ENCODE measurements at places on chromosomes 6 and 20.

GRCh38 chr20:24766826-24767622, 182.0 kb upstream of the CST7 start:
- DNase-seq, result no peak

DNA sequence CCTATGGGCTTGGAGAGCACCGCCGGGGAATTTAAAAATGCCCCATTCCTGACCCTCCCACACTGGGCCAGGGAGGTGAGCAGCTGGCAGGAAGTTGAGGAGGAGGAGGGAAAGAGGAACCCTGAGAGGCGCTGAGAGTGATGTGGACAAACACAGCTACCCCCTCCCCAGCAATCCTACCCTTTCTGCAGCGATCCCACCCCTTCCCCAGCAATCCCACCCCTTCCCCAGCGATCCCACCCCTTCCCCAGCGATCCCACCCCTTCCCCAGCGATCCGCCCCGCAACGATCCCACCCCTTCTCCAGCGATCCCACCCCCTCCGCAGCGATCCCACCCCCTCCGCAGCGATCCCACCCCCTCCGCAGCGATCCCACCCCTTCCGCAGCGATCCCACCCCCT, 111.6 kb downstream of the SYCP2 start:
- no peak for DNase-seq

DNA sequence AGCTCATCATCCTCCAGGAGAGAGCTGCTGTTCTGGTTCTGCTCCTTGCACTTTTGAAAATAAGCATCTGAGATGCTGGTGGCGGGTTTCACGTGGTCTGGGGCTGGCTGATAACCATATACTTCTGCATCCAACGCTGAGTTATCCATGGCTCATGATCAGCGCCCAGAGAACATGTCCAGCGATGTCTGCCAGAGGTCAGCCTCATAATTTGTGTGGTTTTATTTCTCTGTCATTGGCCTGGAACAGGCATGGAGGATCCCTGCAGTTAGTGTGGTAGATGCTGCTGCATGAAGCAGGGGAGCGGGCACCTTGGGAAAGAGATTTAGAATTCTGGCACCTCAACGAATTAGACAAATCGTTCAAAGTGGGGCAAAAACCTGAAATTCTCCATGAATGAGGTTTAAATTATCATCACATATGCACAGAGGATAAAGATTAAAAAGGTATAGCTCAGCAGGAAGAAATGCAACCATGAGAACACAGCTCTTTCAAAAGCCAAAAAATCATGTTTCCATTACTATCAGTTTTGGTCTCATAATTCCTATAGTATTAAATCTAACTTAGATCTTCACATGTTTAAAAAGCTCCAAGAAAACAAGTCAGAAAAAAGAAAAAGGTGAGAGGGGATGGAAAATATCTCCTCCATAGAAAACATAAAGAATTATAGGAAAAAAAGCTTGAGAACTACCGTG, 157.2 kb downstream of the SOD2 start:
- DNase-seq, result no peak

DNA sequence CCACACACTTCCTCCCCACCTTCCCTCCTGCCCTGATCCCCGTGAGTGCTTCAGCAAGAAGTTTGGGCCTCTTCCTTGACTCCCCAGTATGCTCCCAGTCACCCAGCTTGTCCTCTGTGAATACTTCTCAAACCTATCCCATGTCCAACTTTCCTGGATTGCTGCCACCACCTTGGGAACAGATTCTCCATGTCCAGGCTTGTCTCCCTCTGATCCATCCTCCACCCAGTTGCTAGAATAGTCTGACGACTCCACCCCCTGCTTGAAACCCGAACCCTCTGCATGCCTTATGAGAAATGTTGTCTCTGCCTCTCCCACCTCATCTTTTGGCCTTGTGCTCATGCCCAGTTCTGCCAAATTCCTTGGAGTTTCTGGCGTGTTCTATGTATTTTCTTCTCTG, 108.0 kb downstream of the PPP1R14C start:
- peak; percentile 67 for DNase-seq

DNA sequence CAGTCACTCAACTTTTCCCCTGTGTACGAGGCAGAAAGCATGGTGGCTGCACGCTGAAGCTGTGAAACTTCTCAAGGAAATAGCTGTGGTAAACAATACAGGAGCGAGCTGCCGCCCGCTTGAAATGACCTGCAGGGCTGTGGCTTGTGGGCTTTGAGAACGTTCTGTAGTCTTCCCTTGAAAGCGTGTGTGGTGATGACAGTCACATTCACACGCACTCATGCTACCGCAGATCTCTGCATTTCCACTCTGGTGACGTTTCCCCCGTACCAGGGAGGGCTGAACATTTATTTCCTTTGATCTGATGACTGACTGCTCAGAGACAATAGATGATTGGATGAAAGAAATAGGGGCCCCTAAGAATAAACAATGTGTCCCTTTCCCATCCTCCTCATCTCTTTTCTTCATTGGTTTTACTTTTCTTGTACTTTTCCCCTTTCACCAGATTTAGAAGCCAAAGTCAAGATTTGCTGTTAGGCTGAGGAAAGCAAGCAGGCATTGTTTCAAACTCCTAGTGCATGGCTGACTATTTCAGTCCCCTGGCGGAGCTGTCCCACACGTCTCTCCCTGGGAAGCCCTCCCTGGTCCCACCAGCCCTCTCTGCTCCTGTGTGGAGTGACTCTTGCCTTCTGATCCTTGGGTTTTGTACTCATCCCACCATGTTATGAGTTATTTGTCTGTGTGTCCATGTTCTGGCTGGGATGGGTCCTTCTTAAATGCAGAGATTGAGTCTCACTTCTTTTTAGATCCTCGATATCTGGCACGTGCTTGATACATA, 3.9 kb downstream of the SYTL3 start:
- no peak for DNase-seq

DNA sequence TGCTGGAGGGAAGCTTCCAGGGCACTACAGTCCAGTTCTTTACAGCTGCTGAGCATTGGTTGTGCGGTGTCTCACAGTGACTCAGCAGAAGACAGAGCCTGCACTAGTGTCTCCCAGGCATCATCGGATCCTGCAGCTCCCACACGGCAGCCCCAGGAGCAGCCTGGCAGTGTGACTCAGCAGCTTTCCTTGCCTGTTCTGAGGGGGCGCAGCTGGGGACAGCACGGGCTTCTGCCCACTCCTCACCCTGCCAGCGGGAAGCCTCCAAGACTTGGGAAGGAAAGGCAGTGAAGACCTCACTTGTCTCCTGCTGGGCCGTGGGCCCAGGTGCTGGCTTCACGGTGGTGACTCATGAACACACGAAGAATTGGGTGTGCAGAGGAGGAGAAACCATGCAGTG, 165.4 kb downstream of the SYNDIG1 start:
- peak; percentile 67 for DNase-seq

- no peak for DNase-seq
These were observed 29.7 kb upstream of the TMX4 start for GRCh38 chr20:8049310-8049709.

GRCh38 chr6:45982280-45983036, 33.2 kb downstream of the CLIC5 start:
- DNase-seq, result no peak

- no peak for DNase-seq
These were observed 273.5 kb upstream of the RUNX2 start for GRCh38 chr6:45054610-45055009.

DNA sequence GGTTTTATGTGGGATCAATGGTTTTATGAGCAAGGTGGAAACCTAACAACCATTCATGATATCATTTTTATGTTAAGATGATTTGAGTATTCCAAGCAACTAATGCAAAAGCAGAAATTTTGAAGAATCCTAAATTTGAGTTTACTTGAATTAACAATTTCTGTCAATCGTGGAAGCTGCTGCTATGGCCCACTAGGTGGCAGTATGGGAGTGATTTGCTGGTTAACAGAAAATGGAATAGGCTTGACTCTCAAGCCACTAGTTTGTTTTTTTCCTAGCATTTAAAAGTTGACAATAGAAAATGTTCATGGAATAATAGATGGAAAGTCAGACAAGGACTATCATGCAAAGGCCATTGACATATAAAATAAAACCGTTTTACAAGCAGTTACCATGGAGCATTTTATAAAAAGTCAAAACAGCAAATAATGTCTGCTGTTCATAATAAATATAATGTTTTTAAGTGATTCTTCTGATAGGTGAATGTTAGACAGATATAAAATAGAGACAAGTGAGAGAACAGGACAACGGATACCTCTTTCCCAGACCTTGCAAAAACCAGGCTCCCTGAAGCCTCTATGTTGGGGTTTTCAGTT, 43.0 kb upstream of the TMEM200A start:
- peak; percentile 37 for DNase-seq

DNA sequence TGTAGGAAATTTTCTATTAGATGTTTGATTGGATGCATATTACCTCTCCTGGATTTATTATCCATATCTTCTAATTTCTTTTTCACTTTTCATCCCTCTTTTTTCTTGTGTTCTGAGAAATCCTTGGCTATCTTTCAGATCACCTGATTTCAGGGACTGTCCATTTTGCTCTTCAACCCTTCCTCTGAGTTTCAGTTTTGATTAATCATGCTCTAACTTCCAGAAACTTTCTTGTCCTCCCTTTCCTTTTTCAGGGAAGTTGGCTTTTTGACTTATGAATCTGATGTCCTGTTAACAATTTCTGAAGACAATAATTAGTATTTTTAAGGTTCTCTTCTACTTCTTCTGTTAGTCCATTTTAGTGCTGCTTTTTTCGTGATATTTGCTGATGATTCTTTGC, 79.1 kb downstream of the FKBP5 start:
- DNase-seq, result no peak

GRCh38 chr6:35260591-35261570, 1.3 kb downstream of the ZNF76 start:
- DNase-seq, result no peak

DNA sequence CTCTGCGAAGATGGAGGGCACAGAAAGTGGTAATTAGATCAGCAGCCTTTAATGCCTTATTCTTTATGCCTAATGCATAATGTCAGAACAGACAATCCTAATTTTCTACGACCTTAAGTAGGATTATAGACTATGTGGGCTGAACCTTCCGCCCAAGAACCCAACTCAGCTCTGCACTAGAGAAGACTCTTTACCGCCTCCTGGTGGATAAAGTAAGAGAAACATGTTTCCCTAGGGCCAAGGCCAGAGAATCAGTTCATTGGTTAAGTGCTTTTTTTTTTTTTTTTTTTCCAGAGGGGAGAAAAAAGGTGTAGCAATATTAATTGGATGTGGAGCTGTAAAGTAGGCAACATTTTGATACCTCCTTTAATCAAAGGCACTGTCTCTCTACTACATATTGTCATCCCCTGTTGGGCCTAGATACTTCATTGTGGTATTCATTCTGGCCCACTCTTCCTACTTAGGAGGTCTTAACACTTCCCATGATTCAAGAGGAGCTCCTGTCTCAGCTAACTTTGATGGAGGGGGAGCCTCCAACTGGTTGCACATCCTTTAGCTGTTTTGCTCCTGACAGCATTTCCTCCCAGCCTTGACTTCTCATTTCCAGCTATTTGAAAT, 124.9 kb upstream of the NRN1 start:
- DNase-seq, result peak; percentile 73

DNA sequence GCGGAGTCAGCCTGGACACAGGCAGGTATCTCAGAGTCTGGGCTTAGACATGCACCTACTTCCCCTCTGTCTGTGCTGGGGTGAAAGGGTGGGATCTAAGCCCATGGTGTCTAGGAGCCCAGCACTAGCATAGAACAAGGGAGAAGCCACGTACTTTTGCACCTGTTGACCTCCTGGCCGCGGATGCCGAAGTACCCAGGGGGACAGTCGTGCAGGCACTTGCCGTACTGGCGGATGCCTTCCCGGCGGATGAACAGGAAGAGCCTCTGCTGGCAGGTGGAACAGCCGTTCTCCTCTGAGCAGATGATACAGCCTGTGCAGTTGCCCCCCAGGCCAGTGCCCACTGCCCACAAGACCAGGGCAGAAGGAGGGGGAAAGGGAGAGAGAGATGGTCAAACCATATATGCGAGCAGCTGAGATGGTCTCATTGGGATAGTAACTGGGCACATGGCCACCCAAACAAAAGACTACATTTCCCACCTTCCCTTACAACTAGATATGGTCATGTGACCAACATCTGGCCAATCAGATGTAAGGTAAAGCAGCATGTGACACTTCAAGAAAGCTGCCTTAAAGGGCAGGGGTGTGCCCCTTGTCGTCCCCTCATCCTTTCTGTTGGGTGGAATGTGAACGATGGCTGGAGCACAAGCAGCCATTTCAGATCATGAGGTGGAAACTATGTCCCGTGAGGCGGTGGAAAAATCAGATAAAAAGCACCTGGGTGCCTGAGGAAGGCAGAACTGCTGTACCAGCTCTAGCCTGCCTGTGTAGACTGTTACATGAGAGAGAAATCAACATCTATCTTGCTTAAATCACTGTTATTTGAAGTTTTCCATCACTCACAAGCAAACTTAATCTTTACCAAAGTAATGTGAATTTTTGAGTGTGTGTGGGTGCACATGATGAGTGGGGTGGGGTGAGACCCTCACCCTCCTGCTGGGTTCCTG, 34.0 kb downstream of the RSPO4 start:
- peak; percentile 51 for DNase-seq

DNA sequence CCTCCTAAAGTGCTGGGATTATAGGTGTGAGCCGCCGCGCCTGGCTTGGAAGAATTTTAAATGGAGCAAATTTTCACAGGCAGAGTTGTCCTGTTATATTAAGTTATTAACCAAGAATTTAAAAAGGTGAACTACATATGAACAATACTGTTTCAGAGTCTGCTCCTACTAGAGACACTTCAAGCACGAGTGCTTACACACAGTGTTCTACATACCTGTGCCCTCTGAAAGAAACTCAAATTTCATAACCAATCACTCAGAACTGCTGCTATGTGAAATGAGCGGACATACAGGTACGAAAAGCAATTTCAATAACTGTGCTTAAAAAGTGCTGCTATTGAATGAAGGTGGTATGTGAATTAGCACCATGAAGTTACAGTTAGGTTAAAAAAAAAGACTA, 262.0 kb downstream of the SYNE1 start:
- no peak for DNase-seq

- no peak for DNase-seq
These were observed 21.3 kb downstream of the NPEPL1 start for GRCh38 chr20:58713801-58714339.

- DNase-seq, result peak; percentile 47
These were observed 96.5 kb downstream of the HFE start for GRCh38 chr6:26183581-26184366.

DNA sequence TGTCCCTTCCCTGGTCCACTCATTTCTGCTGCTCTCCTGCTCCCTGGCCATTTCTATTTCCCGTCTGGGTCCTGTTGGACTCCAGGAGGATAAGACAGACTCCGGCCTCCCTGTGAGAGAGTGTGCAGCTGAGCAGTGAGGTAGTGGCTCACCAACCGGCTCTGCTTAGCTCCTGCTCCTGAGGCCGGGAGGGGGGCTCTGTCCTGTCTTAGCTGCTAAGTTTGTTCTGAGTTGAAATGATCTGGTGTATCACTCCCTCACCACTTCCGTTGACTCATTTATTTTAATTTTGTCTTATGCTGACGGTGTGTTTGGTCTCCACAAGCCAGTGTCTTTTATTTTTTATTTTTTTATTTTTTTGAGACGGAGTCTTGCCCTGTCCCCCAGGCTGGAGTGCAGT, 148.5 kb upstream of the PDE10A start:
- no peak for DNase-seq

DNA sequence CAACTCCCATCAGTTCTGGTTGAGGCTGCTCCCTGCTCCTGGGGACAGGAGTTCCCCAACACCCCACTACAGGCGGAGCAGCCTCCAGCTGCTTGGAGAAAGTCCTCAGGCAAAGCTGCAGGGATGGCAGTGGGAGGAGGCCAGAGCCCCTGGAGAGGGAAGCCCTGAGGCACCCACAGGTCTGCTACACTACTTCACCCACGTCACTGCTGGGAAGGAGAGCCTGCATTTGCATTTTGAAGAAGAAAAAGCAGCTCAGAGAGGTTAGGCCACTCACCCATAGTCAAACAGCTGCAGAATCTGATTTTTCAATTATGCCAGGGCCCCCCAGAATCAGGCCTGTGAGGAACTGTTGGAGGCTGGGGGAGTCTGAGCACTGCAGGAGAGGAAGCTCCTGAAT, 17.2 kb downstream of the BFSP1 start:
- no peak for DNase-seq

All from iPS-NIHi11 (cell line).